K562 (cell line): ENCODE measurements at places on chromosomes 11 and 22.

- H3K36me3 ChIP-seq = no peaks in the 10 kb centered on the region
- H3K4me1 ChIP-seq = no peaks in the 10 kb centered on the region
- no peaks in the 10 kb centered on the region; the same call in 2 of the 3 replicates for H3K27me3 ChIP-seq
- H3K27ac ChIP-seq = no peak overlapping the region
- H3K4me3 ChIP-seq = no peak overlapping the region
These were observed 75.2 kb downstream of the RTL6 start for GRCh38 chr22:44422746-44423380.

DNA sequence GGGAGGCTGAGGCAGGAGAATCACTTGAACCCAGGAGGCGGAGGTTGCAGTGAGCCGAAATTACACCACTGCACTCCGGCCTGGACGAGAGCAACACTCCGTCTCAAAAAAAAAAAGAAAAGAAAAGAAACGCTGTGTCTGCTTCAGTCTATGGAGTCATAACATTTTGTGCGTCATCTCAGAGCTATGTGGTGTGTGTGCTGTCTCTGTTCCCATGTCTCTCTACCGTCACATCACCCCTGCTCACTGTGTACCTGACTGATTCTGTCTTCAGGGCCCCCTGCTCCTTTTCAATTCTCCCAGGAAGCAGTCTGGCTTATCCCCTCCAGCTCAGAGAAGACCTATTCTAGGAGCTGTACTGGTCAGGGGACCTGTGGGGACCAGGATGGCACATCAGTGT is 7.0 kb downstream of the BACE1-AS start:
- no peak overlapping the region for H3K27ac ChIP-seq
- H3K27me3 ChIP-seq = peaks cover 34% of the 10 kb centered on the region
- H3K4me1 ChIP-seq = no peaks in the 10 kb centered on the region
- no peak for DNase-seq

GRCh38 chr11:20367313-20367948 is 3.9 kb downstream of the HTATIP2 start:
- H3K27me3 ChIP-seq = no peaks in the 10 kb centered on the region
- peaks cover 29% of the 10 kb centered on the region for H3K36me3 ChIP-seq
- H3K27ac ChIP-seq = peak overlapping the region; percentile 79
- DNase-seq = peak; percentile 65
- H3K4me1 ChIP-seq = peaks cover 59% of the 10 kb centered on the region

- H3K27ac ChIP-seq = no peak overlapping the region
- H3K36me3 ChIP-seq = no peaks in the 10 kb centered on the region
- H3K4me1 ChIP-seq = no peaks in the 10 kb centered on the region
- no peaks in the 10 kb centered on the region for H3K27me3 ChIP-seq
- DNase-seq = no peak
These were observed 105.4 kb upstream of the TIMP3 start for GRCh38 chr22:32696089-32696488.

GRCh38 chr11:130133716-130134115 is 25.9 kb upstream of the ST14 start:
- DNase-seq = no peak
- H3K4me1 ChIP-seq = peaks cover 2% of the 10 kb centered on the region; the same call in 1 of the 3 replicates
- no peak overlapping the region for H3K4me3 ChIP-seq
- H3K27me3 ChIP-seq = no peaks in the 10 kb centered on the region
- no peak overlapping the region for H3K27ac ChIP-seq

- H3K27me3 ChIP-seq = no peaks in the 10 kb centered on the region
- H3K4me3 ChIP-seq = no peak overlapping the region
- no peak for DNase-seq
- no peaks in the 10 kb centered on the region; the same call in 2 of the 3 replicates for H3K36me3 ChIP-seq
- H3K4me1 ChIP-seq = no peaks in the 10 kb centered on the region; the same call in 1 of the 2 replicates
These were observed 90.6 kb downstream of the CCDC83 start for GRCh38 chr11:85945788-85946187.

- H3K36me3 ChIP-seq = no peaks in the 10 kb centered on the region
- H3K4me1 ChIP-seq = peaks cover 12% of the 10 kb centered on the region
- no peak overlapping the region for H3K27ac ChIP-seq
- DNase-seq = peak; percentile 9
- no peak overlapping the region for H3K4me3 ChIP-seq
- peaks cover 12% of the 10 kb centered on the region for H3K27me3 ChIP-seq
These were observed 59.7 kb upstream of the RASD2 start for GRCh38 chr22:35480627-35481550.

- no peak overlapping the region for H3K27ac ChIP-seq
- H3K4me3 ChIP-seq = no peak overlapping the region
- H3K36me3 ChIP-seq = no peaks in the 10 kb centered on the region
These were observed 419.5 kb upstream of the TENM4 start for GRCh38 chr11:79860336-79860735.
